Keratinocyte (primary cell): ENCODE measurements at places on chromosomes 13 and 19. TPM values are rescaled to one million over a fixed set of nuclear protein-coding genes. Genes with fewer than 3 reads are reported as not detected.

The DACT3 gene
- 0.03 to 0.14 TPM (median 0.04 TPM) in 3 replicates for polyA plus RNA-seq

The PLEKHJ1 gene
- polyA plus RNA-seq, result 36.8 to 53.1 TPM (median 46.8 TPM) in 3 replicates

The HRC gene
- 0.03 to 0.08 TPM in 2 of 3 replicates, not detected in the other for polyA plus RNA-seq

The SHISA7 gene
- not detected in 3 replicates for polyA plus RNA-seq

The SKA3 gene
- 1.4 to 13.4 TPM (median 8.7 TPM) in 3 replicates for polyA plus RNA-seq

The ZNF235 gene
- 3.7 to 6.1 TPM (median 5.7 TPM) in 3 replicates for polyA plus RNA-seq

The SLC6A16 gene
- 0.04 TPM in 1 of 3 replicates, not detected in the others for polyA plus RNA-seq

The MAB21L1 gene
- polyA plus RNA-seq, result not detected in 3 replicates
